RWPE2 (cell line): ENCODE measurements at places on chromosomes 13 and 19.

DNA sequence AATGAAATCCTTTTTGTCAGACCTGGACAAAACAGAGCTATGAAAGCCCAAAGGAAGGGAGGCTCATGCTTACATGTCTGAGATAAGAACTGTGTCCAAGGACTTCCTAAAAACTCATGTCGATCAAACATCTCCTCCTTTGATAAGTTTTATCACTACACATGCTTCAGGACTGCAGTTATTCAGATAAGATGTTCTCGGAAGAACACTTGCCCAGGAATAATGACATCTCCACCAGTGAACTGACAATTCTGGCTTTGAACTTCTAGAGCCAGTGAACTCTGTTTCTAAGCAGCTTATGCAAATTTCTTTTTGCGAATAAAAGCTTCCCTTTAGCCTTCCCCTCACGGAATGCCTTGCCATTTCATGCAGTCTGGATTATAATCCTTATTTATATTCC lies 561.6 kb downstream of the TBC1D4 start:
- DNase-seq: no peak

DNA sequence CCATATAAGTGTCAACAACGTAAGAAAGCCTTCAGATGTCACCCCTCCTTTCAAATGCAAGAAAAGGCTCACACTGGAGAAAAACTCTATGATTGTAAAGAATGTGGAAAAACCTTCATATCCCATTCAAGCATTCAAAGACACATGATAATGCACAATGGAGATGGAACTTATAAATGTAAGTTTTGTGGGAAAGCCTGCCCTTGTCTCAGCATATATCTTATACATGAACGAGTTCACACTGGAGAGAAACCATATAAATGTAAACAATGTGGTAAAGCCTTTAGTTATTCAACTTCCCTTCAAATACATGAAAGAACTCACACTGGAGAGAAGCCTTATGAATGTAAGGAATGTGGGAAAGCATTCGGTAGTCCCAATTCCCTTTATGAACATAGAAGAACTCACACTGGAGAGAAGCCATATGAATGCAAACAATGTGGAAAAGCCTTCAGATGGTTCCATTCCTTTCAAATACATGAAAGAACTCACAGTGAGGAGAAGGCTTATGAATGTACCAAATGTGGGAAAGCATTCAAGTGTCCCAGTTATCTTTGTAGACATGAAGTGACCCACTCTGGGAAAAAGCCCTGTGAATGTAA lies 11.1 kb downstream of the ZNF844 start:
- no peak for DNase-seq

GRCh38 chr19:6020166-6020882 lies 42.4 kb upstream of the RANBP3 start:
- no peak for DNase-seq

- DNase-seq: no peak
Observed at GRCh38 chr19:39059302-39059701, 24.9 kb upstream of the ACP7 start.

GRCh38 chr13:43319617-43320444 lies 296.4 kb downstream of the DNAJC15 start:
- DNase-seq: no peak

- no peak for DNase-seq
Observed at GRCh38 chr13:75661443-75661842, 25.3 kb downstream of the LMO7 start.

GRCh38 chr13:28031220-28031895 lies 42.9 kb upstream of the URAD start:
- DNase-seq: no peak

DNA sequence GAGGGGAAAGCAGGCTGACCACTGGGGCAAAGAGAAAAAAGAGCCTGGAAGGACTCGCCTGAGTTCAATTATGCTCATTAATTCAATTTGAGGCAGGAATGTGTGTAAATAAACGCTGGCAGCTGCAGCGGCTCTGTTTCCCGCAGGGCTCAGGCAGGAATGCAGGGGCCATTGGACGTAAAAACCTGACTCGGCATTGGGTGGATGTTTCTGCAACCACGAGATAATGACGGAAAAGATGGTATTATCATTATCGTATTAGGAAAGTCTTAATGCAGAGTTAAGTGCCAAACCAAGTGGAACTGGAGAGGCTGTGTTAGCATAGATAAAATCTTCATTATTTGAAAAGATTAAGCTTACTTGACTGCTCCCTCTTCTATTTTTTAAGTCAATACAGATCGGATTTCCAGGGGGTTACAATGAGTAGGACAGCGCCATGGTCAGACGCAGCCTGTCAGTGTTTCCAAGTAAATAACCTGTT lies 169.8 kb downstream of the SHISA2 start:
- DNase-seq: no peak

GRCh38 chr13:105611424-105611823 lies 924.0 kb downstream of the EFNB2 start:
- DNase-seq: no peak
